Stimulated activated CD4-positive, alpha-beta T cell treated with anti-CD3 and anti-CD28 coated beads, Interleukin-4, amount 100 ng/mL, for 24 hours (primary cell): ENCODE measurements at places on chromosomes 7 and 10.

DNA sequence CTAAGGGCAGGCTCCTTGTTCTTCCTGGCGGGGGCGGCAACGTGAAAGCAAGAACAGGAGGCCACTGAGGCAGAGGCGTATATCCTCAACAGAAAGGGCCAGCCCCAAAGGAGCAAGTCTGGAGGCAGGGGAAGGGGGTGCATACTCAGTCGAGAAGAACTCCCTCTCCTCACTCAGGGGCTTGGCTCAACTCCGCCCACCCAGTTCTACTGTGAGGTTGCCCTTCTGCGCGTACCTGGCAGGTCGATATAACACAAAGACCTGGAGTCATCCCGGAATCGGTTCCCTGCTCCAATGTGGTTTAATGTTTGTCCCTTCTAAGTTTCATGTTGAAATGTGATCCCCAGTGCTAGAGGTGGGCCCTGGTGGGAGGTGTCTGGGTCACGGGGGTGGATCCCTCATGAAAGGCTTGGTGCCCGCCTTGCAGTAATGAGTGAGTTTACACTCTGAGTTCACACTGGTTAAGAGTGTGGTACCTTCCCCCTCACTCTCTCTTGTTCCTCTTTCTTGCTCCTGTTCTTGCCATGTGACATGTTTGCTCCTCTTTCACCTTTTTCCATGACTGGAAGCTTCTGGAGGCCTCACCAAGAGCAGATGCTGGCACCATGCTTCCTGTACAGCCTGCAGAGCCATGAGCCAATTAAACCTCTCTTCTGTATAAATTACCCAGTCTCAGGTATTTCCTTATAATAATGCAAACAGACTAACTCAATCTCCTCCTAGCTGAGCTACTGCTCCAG is 32.6 kb downstream of the GSDME start:
- no peak for DNase-seq

DNA sequence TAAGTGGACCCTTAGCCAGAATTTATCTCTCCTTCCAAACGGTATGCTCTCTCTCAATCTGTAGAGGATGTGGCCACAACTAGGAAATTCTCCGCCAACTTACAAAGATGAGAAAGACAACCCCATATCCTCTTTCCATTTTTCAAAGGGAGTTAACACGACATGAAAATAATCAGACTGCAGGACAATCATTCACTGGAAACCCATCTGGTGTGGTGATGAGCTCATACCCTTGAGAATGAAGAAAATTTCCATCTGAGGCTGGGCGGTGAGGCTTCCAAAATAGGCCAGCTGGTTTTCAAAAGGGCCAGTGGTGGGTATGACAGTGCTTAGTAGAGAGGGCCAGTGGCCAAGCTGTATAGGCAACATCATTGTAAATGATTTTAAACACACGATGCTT is 369.6 kb downstream of the FRMD4A start:
- DNase-seq: no peak

GRCh38 chr7:155797262-155798250 is 14.7 kb downstream of the SHH start:
- DNase-seq: no peak

- no peak for DNase-seq
Observed at GRCh38 chr7:94250987-94251386, 143.7 kb upstream of the COL1A2 start.

DNA sequence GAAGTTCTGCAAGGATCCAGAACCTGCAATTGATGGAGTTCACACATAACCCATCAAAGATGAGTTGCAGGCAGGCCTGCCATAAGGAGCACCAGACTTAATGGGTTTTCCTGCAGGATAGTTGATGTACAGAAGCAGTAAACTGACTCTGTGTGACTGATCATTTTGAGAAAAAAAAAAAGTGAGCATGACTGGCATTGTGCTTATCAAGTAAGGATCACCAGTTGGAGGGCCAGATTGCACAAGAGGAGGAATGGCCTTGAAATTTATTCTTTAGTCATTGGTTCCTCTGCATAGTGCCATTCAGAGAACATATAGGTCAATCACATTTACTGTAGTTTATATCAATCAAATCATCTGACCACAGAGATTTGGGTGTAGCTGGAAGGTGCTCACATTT is 3.8 kb downstream of the CYP3A43 start:
- no peak for DNase-seq

- DNase-seq: no peak
Observed at GRCh38 chr7:43289826-43290225, 177.4 kb downstream of the HECW1 start.

DNA sequence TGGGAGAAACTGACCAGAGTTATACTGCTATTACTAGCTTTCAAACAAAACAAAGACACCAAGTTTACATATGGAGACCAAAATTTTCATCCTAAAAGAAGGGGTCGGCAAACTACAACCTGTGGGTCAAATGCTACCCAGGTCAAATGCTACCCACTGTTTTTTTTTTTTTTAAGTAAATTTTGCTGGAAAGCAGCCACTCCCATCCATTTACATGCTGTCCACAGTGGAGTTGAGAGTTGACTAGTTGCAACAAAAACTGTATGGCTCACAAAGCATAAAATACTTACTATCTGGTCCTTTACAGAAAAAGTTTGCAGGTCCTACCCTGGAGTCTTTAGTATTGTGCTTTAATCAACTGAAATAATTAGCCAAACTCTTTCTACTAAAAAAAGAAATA is 91.4 kb downstream of the SIRT1 start:
- no peak for DNase-seq

GRCh38 chr7:22332461-22332870 is 24.5 kb downstream of the RAPGEF5 start:
- DNase-seq: no peak

GRCh38 chr7:155764438-155764793 is 47.8 kb downstream of the SHH start:
- DNase-seq: peak; percentile 33

DNA sequence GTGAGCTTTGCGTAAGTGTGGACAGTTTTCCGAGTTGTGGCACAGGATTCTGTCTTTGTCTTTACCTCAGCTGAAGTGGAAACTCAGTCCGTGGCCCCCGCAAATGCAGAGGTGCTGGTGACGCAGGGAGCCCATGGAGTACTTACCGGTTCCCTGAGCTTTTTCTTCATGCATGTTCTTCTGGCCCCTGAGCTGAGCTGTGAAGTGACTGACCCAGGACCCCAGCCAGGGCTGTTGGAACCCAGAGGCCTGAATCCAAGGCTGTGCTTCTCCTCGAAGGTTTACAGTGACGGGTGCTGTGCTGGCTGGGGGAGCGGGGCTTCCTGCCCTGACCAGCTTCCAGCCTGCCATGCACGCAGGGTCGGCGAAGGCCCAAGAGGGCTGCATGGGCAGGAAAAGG is 223.5 kb downstream of the GLRX3 start:
- no peak for DNase-seq

- DNase-seq: no peak
Observed at GRCh38 chr7:116024826-116025809, 5.4 kb downstream of the TFEC start.

DNA sequence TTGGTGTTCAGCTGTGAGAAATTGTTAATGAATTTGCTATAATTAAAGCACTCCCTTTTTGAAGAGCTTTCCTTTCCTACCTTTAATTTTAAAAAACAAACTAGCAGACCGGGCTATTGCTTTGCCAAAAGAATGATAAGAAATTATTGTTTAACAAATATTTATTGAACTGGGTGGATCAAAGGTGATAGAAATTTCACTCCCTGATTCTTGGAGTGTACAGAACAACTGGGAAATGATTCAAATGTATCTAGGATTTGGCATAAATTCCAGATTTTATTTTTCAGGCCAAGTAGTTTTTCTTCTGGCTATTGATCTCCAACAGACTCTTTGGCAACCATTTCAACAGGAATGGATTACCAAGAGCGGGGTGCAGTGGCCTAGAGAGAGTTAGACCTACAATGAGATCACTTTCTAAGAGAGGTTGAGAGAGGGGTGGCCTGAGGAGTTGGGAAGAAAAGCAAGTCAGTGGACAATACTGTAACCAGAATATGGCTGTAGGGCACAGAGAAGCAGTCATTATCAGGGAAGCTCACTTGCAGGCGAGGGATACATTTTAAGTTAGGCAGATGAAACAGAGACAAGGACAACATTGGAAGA is 71.9 kb downstream of the PLXDC2 start:
- DNase-seq: no peak

- DNase-seq: no peak
Observed at GRCh38 chr7:1883031-1883761, 213.1 kb downstream of the ELFN1 start.

GRCh38 chr10:70711911-70712310 is 39.6 kb downstream of the ADAMTS14 start:
- no peak for DNase-seq

GRCh38 chr10:27683226-27683625 is 62.4 kb downstream of the MKX start:
- no peak for DNase-seq

GRCh38 chr10:68079434-68079833 is 4.4 kb upstream of the HERC4 start:
- no peak for DNase-seq

GRCh38 chr10:34184397-34184796 is 630.7 kb downstream of the PARD3 start:
- no peak for DNase-seq

GRCh38 chr10:20995123-20995987 is 98.2 kb upstream of the NEBL start:
- DNase-seq: no peak

GRCh38 chr7:33854178-33854577 is 51.2 kb upstream of the BMPER start:
- no peak for DNase-seq

DNA sequence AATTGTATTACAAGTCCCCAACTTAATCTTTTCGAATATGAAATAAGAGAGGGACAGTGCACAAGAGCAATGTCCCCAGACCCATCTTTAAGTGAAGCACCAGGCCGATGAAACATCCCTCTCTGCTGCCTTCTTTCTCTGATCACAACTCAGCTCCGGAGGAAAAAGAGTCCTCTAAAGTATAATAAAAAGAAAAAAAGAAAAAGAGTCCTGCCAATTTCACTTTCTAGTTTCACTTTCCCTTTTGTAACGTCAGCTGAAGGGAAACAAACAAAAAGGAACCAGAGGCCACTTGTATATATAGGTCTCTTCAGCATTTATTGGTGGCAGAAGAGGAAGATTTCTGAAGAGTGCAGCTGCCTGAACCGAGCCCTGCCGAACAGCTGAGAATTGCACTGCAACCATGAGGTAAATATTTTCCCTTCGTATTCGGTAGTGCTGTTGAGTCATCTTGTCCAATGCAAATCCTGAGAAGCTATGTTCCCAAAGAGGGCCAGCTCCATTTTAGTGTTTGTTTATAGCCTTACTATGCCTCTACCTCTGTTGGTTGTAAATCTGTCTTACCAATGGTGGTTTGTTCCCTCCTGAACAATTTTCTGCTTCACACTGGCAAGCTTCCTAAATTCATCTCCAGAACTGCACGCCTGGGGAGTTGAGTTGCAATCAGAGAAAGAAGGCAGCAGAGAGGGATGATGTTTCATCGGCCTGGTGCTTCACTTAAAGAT is at the start of gene IFIT2:
Gene IFIT2, plus strand, starts transcription at position 326 of the 725 bp plus-strand sequence. Its CDS starts 78 bp downstream, at position 404.
- DNase-seq: peak; percentile 19

GRCh38 chr7:155995183-155995612 is 182.9 kb upstream of the SHH start:
- DNase-seq: no peak

- no peak for DNase-seq
Observed at GRCh38 chr10:49255883-49256282, 43.1 kb upstream of the C10orf71 start.

DNA sequence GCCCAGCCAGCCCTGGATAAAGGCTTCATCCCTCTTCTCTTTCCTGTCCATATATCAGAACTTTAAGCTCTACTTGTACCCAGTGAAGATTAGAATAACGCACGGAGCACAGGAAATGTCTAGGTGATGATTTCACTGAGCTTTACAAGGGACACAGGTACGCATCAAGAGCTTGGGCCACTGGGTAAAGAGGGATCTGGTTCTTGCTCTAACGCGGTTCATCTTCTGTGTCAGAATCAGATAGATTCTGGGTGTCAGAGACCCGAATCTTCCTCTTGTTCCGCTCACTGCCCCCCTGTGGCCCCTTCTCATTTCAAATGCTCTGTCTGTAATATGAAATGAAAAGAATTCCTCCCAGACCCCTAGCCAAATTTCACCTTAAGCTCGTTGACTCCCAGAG is 24.7 kb downstream of the IL2RA start:
- DNase-seq: peak; percentile 9

DNA sequence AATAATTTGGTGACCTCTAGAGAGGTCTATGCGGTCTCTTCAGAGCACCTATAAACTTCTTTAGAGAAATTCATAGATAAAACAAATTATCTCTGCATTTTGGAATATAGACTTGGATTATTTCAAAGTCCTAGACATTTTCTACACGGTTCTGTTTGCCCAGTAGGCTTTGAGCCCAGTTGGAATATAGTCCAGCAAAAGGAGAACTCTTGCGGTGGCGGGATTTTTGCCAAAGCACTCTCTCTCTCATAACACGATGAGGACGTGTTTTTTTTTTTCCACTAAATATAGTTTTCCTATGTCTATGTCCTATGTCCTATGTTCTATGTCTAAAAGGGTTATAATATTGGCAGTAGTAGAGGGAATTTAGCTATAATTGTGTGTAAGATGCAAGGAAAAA is 164.9 kb upstream of the AGR3 start:
- no peak for DNase-seq

DNA sequence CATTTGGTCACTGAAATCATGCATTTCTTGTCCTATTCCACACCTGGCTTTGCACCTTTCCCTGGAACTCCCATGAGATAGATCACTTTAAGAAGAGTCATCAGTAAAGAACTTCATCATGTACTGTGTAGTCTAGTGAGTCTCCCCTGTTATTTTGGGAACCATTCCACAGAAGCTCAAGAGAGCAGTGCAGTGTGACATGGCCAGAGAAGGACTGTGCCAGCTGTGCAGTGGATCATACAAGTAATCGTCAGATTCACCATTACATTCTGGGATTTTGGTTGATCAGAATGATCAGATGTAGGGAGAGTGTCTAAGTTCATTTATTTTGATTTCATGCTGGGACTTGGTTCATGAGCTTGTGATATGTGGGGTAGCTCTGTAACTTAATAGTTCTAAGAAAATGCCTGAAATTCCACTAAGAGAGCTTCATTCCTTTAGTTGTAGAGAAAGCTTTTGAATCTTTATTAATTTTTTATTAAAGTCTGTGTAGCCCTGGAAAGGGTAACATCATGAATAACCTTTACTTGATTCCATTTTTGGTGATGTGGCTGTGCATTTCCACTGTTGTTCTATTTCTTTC is 166.8 kb downstream of the SUGCT start:
- DNase-seq: no peak

- DNase-seq: no peak
Observed at GRCh38 chr7:17990761-17991160, 36.9 kb downstream of the PRPS1L1 start.

DNA sequence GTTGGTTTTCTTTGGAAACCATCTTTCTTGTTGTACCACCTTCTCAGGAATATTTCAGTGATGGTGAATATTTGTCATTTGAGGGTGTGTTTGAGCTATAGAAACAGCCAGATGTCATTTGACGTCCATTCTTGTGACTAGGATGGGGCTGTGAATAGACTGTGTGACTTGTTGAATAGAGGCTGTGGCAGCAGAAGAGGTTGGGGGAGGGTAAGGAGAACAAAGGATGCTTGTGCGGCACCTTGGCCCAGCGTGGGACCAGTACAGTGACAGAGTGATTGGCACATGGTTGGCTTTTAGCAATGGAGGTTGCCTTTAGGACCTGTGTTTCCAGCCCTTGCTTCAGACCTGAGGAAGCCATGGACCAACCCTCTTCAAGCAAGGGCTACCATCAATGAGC is 11.3 kb downstream of the DMBT1 start:
- DNase-seq: no peak

- no peak for DNase-seq
Observed at GRCh38 chr7:124101173-124101768, 68.4 kb upstream of the TMEM229A start.

GRCh38 chr7:45080265-45080957 is 8.4 kb downstream of the NACAD start:
- no peak for DNase-seq
